ENCODE measurements at places on chromosomes 12 and 14. TPM values are rescaled to one million over a fixed set of nuclear protein-coding genes. Genes with fewer than 3 reads are reported as not detected.

- DNase-seq = no peak
These were observed 16.1 kb upstream of the ATF1 start for GRCh38 chr12:50747817-50748216.

DNA sequence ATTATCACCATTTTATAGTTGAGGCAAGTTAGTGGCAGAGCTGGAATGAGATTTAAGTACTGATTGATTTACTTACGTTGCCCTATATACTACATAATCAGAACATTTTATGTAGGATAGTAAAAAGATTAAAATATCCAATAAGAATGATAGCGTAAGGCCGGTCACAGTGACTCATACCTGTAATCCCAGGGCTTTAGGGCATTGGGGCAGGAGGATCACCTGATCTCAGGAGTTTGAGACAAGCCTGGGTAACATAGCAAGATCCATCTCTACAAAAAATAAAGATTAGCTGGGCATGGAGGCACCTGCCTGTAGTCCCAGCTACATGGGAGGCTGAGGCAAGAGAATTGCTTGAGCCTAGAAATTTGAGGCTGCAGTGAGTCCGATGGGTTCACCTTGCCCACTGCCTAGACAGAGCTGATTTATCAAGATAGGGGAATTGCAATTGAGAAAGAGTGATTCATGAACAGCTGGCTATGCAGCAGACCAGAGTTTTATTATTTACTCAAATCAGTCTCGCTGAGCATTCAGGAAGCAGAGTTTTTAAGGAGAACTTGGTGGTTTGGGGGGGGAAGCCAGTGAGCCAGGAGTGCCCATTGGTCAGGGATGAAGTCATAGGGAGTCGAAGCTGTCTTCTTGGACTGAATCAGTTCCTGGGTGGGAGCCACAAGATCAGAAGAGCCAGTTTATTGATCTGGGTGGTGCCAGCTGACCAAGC lies 24.7 kb upstream of the SGPP1 start:
- no peak for DNase-seq

DNA sequence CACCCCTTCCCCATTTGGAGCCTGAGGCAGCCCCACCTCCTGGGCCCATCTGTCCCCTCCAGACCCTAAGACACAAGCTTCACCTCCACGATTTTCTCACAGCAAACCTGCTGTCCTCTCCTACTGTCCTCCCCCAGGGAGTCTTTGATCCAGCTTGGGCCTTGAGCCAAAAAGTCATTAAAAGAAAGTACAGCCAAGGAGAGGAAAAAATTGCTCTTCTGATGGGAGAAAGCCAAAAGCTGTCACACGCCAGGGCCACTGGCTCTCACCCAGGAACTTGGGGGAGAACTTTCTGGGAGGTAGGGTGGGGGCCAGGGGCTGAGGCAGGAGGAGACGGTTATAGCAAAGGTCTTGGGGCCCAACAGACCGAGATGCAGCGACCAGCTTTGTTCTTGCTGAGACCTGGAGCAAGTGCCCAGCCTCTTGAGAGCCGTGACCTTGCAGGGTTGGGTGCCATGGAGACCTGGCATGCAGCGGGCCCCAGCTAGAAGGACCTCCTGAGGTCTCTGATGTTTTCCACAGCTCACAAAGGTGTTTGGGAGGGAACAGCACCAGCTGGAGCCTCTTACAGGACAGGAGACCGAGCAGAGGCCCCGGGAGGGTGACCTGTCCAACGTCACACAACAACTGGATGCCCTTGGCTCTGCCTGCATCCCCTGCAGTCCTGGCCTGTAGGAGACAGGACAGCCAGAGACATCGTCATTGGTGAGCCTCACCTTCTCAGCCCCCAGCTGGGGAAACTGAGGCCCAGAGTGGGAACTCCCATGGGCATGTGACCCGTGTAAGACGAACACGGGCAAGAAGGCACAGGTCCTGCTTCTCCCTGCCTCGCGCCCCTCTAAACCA lies 124.5 kb downstream of the CALM1 start:
- no peak for DNase-seq

GRCh38 chr12:6613015-6613775 lies 6.0 kb upstream of the CHD4 start:
- DNase-seq = peak; percentile 69

DNA sequence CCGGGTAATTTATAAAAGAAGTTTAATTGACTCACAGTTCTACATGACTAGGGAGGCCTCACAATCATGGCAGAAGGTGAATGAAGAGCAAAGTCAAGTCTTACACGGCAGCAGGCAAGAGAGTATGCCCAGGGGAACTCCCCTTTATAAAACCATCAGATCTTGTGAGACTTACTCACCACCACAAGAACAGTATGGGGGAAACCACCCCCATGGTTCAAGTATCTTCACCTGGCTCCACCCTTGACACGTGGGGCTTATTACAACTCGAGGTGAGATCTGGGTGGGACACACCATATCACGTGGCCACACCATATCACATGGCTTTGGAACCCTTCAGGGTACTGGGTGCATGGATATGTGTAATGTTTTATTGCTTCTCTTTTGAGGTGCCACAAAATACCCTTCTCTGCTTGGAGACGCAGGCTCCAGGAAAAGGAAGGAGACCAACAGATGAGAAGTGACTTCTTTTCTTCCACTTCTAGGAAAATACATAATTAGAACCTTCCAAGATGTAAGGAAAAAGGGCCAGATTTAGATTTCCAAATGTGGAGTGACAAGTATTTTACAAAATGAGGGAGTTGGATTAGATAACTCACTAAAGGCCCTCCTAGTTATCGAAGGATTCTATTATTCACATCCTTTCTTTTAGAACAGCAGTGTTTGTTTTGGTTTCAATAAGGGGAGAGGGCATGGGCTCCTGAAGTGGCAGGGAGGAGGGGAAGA lies 33.1 kb upstream of the ETFBKMT start:
- DNase-seq = no peak

DNA sequence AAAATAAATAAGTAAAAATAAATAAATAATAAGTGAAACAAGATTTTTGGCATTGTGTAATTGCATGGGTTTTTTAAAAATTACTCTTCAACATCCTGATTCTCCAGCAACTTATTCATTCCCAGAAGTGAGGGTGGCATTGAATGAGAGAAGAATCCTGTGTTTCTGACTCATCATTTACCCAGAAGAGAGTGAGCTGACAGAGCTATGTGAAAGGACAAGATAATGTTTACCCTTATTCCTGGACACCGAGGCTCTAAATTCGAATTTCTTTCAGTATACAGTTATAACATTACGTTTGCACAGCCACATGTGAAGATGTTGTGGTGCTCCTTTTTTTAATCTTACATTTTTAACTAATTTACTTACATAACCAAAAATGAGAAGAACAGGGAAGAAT lies 36.4 kb downstream of the BBS10 start:
- no peak for DNase-seq

DNA sequence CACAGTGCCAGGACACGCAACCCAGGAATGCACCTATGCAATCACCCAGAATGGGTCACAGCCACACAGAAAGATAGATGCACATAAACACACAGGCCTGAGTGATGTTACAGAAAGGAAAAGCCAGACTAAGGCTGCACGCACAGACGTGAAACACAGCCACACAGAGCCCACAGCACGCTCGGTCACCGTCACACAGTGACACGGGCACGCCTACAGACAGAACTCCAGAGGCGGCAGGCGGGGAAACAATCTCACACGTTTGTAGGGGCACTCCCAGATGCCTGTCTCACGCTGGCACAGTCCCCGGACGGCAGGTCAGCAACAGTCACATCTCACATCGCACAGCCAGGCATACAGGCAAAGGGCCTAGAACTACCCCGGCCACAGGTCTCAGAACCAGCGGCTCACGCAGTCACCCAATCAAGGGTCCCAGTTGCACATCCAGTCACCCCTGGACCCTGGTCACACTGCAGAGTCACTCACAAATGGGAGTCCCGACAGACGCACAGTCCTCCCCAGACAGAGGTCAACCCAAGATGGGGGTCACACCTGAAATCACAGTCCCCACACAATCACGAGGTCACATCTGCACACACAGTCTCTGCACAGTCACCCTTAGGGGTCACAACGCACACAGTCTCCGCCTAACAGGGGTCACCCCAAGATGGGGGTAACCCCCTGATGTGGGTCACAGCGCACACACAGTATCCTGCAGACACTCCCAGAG lies 790 bp downstream of the SSH1 start:
- peak; percentile 68 for DNase-seq

The LRP1 gene
- total RNA-seq = 755 TPM

DNA sequence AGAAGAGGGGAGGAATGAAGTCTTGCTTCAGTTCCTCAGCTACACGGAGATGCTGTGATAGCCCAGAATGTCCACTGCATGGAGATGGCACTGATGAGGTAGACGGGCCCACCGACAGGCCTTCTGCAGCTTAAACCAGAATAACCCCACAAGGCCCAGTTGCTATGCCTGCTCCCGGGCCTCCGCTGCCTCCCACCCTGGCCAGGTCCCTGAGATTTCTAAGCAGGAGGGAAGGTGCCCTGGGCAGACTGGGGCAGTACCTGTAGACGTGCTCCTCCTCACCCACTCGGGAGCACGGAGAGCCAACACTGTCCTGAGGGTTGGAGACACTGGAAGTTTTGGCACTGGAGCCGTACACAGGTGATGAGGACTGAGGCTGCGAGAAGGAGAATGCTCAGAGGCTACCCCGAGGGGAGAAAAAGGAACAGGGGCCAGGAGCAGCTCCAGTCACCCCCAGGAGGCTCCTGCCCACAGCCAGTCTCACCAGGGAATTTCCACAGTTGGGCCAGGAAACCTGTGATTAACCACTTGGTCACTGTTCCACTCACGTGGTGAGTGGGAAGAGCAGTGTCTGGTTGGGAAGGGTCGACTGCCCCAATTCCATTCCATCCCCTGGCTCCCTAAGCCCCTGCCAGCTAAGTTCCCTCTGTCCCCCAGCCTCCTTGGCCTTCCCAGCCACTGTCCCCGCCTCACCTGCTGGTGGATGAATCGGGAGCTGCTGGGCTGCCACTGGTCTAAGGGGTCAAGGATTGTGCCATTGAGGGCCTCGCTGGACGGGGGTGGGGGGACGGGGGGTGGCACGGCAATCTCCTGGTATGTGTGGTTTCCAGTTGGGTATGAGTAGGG lies 22.8 kb upstream of the RPLP0 start:
- no peak for DNase-seq

- no peak for DNase-seq
These were observed 183.5 kb upstream of the CAND1 start for GRCh38 chr12:67085699-67086098.

GRCh38 chr12:27548301-27549199 lies 24.5 kb downstream of the PPFIBP1 start:
- DNase-seq = no peak
